ENCODE measurements at places on chromosomes 5 and 9.
A peak's percentile ranks its signal among the peaks of the same experiment; 100 is the strongest.

DNA sequence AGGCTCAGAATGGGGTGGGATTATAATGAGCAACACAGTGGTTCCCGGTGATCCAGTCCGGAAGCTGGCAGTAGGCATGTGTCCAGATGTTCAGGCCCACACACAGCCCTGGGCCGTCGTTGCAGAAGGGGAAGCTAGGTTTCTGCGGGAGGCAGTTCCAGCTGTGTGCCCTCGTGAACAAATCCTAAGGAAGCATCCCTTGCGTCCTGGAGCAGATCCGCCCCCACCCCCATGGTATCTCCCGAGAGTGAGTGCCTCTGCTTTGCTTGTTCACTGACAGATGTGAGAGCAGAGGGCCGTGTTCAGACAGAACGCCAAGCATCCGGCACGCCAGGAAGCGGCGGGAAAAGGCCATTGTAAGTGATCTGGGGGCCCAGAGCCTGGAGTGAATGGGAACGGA, 104.8 kb downstream of the PDE6A start:
- DNase-seq, result no peak

DNA sequence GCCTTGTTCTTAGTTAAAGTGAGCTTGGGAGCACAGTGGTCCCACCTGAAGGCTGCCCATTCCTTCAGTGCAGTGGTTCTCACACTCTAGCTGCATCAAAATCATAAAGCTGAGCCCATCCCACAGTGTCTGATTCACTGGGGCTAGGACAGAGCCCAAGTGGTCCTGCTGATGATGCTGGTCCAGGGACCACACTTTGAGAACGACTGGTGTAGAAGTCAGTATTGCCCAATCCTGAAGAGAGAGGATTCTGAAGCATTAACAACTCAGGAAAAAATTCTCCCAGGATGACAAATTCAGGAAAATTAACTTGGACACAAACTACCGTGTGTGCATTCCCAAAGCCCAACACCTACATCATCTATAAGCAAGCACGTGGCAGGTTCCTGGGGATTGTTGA, 176.2 kb downstream of the GABBR2 start:
- no peak for DNase-seq

DNA sequence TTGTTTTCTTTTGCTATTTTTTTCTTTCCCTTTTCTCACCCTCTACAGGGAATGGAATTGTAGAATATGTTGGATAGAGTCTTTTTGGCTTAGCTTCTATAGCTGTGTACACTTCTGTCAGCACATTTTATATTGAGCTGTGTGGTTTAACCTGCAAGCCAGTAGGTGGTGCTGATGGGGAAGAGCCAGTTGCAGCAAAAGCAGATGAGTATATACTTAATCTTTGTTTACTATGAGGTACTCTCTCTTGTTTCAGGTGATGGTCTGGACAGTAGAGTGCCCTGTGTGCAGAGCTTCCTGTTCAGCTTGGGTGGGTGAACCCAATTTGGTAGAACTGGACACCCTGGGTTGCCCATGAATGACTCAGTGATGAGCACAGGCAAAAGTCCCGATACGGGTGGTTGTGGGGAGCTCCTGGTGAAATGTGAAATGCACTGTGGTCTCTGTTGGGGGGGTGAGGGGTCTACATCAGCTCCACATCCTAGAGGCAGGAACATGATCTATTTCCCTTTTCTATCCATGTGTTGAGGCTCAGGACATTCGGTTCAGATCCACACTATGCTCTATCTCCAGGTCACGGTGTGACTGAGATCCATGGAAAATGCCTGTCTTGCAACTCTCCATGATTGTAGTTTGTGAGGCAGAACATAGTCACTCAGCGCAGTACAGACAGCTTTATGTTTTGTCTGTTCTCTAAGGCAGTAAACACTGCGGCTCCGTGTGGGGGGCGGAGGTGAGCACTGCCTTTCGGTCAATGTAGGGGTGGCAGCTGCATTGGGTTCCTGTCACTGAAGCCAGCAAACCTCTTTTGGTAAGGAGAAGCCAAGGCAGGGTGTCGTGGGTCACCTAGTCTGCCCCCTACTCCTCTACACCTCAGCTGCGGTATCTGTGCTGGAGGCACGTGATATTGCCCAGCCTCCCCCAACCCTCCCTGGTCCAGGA, 353.2 kb downstream of the PRR16 start:
- no peak for DNase-seq

DNA sequence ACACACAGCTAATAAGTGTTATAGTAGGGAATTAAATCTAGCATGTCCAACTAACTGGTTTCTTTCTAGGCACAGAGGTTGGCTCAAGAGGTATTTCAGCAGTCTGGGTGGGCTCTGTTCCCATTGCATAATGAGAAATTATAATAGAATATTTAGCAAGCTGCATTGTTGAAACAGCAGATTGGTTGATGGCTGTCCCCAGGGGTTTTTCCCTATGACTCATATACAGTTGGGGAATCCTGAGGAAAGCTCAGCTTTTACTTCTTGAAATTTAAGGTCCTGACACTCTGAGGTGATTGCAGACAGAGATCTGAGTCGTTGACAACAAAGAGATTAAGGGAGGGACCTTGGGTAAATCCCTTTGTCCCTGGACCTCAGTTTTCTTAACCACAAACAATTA, 38.3 kb upstream of the TNFSF8 start:
- no peak for DNase-seq

GRCh38 chr5:133382661-133383579, 229.4 kb downstream of the FSTL4 start:
- no peak for DNase-seq

GRCh38 chr5:171700318-171700912, 85.2 kb upstream of the SMIM23 start:
- DNase-seq, result no peak

- DNase-seq, result no peak
These were observed 42.3 kb downstream of the MARCHF3 start for GRCh38 chr5:126988021-126988569.

DNA sequence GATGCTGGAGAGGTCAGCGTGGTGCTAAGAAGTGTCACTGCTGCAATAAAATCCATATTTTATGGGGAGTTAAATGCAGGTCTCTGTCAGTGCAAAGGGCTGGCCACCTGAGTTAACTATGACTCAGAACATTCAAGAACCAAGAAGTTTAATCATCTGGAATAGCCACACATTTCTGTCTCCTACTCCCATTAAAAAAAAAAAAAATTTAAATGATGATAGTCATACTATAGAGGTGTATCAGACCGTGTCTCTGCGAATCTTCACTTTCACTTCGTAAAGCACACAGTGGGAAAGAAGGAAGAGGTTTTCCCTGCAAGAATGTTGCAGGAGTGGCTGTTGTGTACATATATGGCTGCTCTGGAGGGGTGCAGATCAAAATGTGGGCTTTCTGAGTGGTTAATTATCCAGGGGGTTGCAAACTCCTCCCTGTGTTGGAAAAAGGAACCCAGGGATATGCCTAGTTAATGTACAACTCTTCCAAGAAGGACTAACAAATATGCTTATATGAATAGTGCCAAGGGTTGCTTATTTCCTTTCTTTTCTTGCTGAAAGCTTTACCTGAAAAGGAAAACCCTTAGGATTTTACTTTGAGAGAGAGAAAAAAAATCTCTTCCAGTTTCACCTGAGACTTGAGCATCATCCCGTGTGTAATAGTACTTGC, 1.5 kb downstream of the CDH6 start:
- DNase-seq, result no peak

DNA sequence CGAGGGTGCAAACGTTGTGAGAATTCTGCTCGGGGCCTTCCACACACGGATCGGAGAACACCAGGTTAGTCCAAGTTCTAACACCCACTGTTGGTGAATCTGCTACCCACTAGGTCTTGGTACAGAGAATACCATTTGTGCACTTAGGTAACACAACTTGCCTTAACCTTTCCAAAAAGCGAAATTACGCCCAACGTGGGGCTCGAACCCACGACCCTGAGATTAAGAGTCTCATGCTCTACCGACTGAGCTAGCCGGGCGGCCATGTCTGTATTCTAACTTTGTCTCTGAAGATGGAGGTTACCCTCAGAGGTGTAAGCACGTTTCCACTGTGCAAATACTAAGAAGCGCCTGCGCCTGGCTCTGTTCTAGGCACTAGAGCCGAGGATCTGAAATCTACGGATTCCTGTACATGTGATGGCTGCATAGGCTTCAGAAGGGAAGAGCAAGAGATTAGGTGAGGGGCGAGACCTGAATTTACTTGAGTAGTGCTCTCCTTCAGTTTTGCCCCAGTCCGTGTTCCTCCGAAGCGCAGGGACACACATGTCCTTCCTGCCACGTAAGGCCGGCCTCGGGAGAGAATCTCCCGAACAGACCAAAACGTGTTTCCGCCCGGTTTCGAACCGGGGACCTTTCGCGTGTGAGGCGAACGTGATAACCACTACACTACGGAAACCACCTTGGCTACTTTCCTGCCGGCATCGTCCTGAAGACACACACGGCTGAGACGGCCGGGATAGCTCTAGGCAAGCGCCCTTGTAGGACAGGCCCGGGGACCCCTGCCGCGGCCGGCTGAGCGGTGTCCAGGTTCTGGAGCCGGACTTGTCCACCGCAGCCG, 1.1 kb upstream of the TRIM41 start:
- DNase-seq, result peak; percentile 95

DNA sequence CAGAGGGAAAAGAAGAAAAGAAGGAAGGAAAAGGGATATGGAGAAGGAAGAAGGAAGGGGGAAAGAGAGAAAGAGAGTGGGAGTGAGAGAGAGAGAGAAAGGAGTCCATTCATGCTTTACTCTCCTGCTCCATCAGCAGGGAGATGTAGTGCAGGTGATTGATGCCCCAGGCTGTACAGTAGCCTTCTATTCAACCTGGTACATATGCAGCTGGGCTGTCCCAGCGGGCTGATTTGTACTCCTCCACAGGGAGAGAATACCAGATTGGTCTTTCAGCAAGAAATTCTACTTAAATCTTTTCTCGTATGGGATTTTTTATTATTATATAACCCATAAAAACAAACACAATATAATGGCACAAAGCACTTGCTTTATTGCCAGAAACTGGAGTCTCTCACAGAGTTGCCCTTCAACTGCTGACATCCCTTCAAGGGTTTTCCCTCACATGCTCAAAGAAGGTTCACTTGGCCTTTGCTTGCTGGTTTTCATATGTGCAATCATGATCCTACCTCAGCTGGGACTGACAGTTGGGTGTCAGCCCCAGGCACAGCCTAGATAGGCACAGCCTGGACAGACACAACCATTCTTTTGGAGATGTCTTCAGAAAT, 380.1 kb upstream of the RIOK2 start:
- no peak for DNase-seq

GRCh38 chr9:110995420-110996340, 42.6 kb downstream of the LPAR1 start:
- DNase-seq, result no peak

DNA sequence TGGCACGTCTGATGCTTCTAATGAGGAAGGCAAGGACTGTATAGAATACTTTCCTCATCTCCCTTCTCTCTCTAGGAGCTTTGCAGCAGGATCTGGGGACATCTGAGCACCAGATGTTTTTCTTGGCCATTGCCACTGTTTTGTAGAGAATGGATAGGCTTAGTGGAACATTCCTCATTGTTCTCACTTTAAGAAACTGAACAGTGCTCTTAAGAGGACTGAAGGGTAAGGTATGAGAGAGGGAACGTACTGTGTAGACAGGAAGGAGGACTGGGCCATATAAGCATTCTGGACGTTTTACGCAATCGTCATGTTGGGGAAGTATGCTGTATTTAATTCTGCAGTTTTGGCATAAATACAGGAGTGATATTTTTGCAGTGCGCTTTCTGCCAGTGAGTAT, 70.6 kb downstream of the SMARCA2 start:
- DNase-seq, result no peak

- DNase-seq, result no peak
These were observed 76.2 kb upstream of the CHD1 start for GRCh38 chr5:99004960-99005359.

- DNase-seq, result no peak
These were observed 125.2 kb downstream of the SLIT3 start for GRCh38 chr5:169175733-169176132.
